NCI-H2171 treated with DMSO at 0.1 percent for 48 hours (cell line): ENCODE measurements at places on chromosomes 5 and 9.
A peak's percentile ranks its signal among the peaks of the same experiment; 100 is the strongest.

DNA sequence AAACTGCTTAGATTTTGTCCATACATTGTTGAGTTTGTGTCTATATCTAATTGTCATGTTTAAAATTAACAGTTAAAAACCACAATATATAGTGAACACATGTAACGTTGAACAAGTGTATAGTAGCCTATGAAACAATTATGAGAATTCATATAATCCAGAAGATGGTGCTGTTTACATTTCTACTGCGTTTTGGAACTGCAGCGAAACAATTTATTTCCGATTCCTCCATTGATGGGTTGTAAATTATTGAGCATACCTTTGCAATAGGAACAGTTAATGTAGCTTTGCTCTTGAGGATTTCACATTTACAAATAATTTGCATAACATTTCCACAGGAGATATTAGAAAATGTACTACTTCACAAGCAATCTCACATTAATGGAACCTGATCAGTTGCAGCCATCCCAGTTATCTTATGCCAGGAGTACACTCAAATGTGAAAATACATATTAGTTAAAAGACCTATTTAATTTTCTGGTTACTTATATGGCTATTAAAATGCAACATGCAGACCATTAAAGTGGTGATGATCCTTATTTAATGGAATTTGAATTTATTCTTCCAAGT lies 411.8 kb downstream of the CDH10 start:
- no peak for DNase-seq

GRCh38 chr5:10157085-10157669 lies 92.5 kb downstream of the ATPSCKMT start:
- DNase-seq: no peak

GRCh38 chr9:11931109-11931508 lies 762.1 kb upstream of the TYRP1 start:
- no peak for DNase-seq

DNA sequence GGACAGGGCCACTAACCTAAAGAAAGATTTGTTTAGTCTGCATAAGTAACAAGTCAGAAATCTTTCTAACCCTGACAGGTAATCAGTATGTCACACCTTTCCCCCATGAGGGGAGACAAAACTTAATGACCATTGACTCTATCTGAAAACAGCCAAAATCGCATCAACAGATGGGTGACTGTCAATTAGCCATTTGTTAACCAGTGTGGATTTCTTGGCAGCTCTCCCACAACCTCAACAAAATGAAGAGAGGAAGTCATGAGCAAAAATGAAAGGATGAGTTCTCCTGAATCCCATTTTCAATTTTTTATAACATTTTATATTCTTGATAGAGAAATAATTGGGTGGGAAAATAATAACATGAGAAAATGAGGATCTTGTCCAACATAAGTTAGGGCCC lies 84.6 kb upstream of the SNX2 start:
- peak; percentile 64 for DNase-seq

- DNase-seq: no peak
Observed at GRCh38 chr5:137995749-137996128, 37.1 kb downstream of the FAM13B start.

- peak; percentile 35 for DNase-seq
Observed at GRCh38 chr9:2469681-2470221, 151.8 kb upstream of the VLDLR start.

- no peak for DNase-seq
Observed at GRCh38 chr5:90141984-90142383, 267.6 kb downstream of the CETN3 start.
